Activated T-cell treated with anti-CD3 and anti-CD28 coated beads, Interleukin-2, amount 50 U/mL, for 48 hours (primary cell): ENCODE measurements at places on chromosomes 6 and 20.

DNA sequence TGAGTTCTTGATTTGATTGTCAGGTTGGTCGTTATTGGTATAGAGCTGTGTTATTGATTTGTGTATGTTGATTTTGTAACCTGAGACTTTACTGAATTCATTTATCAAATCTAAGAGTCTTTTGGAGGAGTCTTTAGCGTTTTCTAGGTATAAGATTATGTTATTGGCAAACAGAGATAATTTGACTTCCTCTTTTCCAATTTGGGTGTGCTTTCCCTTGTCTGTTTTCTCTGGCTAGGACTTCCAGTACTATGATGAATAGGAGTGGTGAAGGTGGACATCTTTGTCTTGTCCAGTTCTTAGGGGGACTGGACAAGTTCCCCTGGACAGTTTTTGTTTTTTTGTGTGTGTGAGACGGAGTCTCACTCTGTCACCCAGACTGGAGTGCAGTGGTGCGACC, 17.4 kb downstream of the HLA-DOA start:
- DNase-seq = no peak

GRCh38 chr6:154407440-154407839, 50.8 kb upstream of the IPCEF1 start:
- no peak for DNase-seq

GRCh38 chr6:36698871-36699271, 1.2 kb downstream of the RAB44 start:
- DNase-seq = no peak

GRCh38 chr20:57374343-57374930, 16.8 kb upstream of the RBM38 start:
- DNase-seq = no peak

GRCh38 chr6:45081634-45082033, 246.5 kb upstream of the RUNX2 start:
- no peak for DNase-seq

DNA sequence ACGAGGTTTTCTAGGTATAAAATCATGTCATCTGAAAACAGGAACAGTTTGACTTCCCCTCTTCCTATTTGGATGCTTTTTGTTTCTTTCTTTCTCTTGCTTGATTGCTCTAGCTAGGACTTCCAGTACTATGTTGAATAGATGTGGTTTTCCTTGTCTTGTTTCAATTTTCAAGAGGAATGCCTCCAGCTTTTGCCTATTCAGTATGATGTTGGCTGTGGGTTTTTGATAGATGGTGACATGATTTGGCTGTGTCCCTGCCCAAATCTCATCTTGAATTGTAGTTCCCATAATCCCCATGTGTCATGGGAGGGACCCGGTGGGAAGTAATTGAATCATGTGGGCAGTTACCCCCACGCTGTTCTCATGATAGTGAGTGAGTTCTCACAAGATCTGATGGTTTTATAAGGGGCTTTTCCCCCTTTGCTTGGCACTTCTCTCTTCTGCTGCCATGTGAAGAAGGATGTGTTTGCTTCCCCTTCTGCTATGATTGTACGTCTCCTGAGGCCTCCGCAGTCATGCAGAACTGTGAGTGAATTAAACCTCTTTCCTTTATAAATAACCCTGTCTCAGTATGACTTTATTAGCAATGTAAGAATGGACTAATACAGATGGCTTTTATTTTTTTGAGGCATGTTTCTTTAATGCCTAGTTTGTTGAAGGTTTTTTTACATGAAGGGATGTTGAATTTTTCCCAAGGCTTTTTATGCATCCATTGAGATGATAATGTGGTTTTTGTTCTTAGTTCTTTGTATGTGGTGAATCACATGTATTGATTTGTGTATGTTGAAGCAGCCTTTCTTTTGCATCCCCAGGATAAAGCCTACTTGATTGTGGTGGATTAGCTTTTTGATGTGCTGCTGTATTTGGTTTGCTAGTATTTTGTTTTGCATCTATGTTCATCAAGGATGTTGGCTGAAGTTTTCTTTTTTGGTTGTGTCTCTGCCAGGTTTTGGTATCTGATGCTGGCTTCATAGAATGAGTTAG, 239.1 kb downstream of the THBS2 start:
- DNase-seq = no peak

DNA sequence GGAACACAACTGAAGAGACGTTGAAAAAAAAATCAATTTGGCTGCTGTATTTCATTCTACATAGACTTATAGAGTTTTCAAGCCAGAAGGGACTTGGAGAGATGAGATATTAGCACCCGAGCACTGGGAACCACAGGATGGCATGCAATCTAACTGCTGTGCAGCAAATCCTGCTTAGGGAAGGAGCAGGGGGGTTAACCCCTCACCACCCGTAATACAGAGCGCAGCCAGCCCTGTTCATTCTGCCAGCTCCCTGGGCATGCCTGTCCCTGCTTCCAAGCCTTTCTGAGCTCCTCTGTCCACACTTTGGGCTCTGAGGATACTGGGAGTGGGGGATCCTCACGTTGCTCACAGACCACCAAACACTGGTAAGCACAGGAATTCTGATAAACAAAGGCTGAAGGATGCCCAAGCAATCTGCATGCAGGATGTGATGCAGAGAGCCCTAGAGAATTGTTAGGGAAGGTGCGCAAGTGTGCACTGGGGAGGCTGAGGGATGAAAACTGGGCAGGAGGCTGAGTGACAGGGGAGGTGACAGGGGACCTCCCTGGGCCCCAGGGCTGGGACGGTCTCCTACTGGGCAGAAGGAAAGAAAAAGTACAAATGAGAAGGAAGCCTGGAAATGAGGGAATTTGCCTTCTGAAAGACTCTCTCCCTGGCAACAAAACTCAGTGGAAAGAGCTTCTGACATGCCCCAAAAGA, 34.0 kb downstream of the CPNE5 start:
- DNase-seq = no peak
